ENCODE measurements at places on chromosomes 11 and 22. TPM values are rescaled to one million over a fixed set of nuclear protein-coding genes. Genes with fewer than 3 reads are reported as not detected.

DNA sequence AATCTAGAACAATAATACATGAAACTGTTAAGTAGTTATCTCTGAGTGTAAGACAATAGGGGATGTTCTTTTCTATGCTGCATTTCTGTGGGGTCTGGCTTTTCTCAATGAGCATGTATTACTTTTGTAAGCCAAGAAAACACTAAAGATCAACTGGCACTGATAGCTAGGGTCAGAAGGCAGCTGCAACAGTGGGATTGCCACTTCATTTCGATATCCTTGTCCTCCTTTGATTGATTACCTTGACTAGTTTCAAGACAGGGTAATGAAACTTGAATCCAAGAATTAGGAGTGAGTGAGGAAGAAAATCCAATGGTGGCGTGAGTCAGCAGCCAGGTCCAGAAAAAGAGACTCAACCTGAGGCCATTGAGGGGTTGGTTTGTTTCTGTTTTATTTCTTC is 46.5 kb downstream of the FEZ1 start:
- DNase-seq = no peak

GRCh38 chr22:26399289-26399688 is 29.8 kb upstream of the ASPHD2 start:
- no peak for DNase-seq

- DNase-seq = no peak
Observed at GRCh38 chr11:26227301-26227746, 104.6 kb upstream of the ANO3 start.

SLC22A25 gene
- not detected for total RNA-seq

- DNase-seq = no peak
Observed at GRCh38 chr11:5928271-5928670, 13.8 kb upstream of the OR56A3 start.

TUBA8 gene
- total RNA-seq = 108 TPM

DNA sequence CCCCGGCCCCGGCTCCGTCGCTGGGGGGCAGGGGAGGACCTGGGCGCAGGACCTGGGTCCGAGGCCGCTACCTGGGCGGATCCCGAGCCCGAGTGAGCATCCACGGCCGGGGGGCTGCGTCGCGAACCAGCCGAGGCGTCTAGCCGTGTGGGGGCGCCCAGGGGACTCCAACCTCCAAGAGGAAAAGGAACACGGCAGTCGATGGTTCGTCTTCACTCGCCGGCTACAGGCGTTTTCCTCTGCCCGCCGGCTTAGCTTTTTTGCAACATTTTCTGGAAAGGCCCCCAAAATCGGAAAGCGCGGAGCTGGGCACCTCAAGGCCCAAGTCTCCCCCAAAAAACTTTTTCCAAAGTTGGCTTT is 666 bp downstream of the PDGFB start:
- DNase-seq = no peak

DNA sequence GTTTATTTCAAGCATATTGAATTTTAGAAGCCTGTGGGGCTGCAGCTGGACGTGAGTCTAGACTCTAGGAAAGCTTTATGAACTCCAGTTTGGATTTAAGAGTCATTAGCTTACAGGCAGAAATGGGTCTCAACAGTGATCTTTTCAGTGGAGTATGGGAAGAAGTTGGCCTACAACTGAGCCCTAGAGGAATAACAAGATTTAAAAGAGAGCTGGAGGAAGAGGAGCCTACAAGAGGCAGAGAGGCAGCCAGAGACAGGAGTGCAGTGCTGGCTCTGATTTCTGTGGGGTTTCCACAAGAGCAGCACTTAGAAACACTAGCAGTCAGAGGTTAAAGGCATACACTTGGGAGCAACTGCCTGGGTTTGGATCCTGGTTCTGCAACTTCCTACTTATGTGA is 17.9 kb downstream of the APOL5 start:
- no peak for DNase-seq

TRIM29 gene
- total RNA-seq = 0.24 TPM

GRCh38 chr11:129312730-129313503 is 62.7 kb upstream of the BARX2 start:
- DNase-seq = no peak

Measured in psoas muscle (tissue), 8 donors.